ENCODE measurements at places on chromosomes 12 and 14. TPM values are rescaled to one million over a fixed set of nuclear protein-coding genes. Genes with fewer than 3 reads are reported as not detected.

The KCNH5 gene
- not detected for total RNA-seq

The FGD4 gene
- 13.8 TPM for total RNA-seq

The RFX4 gene
- not detected for total RNA-seq

The HOXC9 gene
- total RNA-seq, result not detected

The KLHL33 gene
- total RNA-seq, result 0.41 TPM

The MIP gene
- not detected for total RNA-seq

The KRT79 gene
- not detected for total RNA-seq

The PRH2 gene
- 0.22 TPM for total RNA-seq

The TRAF3 gene
- 8.8 TPM for total RNA-seq

The C12orf56 gene
- total RNA-seq, result 0.11 TPM

The RHOJ gene
- total RNA-seq, result 6.8 TPM

The CFAP73 gene
- not detected for total RNA-seq

The TPPP2 gene
- total RNA-seq, result not detected

The GUCY2C gene
- not detected for total RNA-seq

The GRIP1 gene
- total RNA-seq, result 10.8 TPM

The MED6 gene
- total RNA-seq, result 36.8 TPM

The RNU4-1 gene
- under 0.01 TPM for total RNA-seq

The SERPINA9 gene
- not detected for total RNA-seq

The CIDEB gene
- 80.3 TPM for total RNA-seq

The PTGDR gene
- 0.61 TPM for total RNA-seq

The PMCH gene
- not detected for total RNA-seq

The EXOC3L4 gene
- 1.6 TPM for total RNA-seq

The IL22 gene
- not detected for total RNA-seq

The CLEC4A gene
- 1.0 TPM for total RNA-seq

The LIMA1 gene
- total RNA-seq, result 67.0 TPM

The ACOT6 gene
- total RNA-seq, result not detected

The CMA1 gene
- not detected for total RNA-seq

The FAM186B gene
- 1.1 TPM for total RNA-seq

The CELA1 gene
- 9.4 TPM for total RNA-seq

The LMNTD1 gene
- not detected for total RNA-seq

The EPYC gene
- total RNA-seq, result not detected

The DPF3 gene
- total RNA-seq, result 4.3 TPM

The KRT73 gene
- not detected for total RNA-seq

The AHNAK2 gene
- 0.67 TPM for total RNA-seq

The CCDC77 gene
- total RNA-seq, result 6.3 TPM

The PLCZ1 gene
- not detected for total RNA-seq

The INSM2 gene
- total RNA-seq, result not detected

The CFAP54 gene
- 1.00 TPM for total RNA-seq

The KRT85 gene
- total RNA-seq, result not detected

Measured in adrenal gland (tissue), 19 donors.